Activated CD8-positive, alpha-beta memory T cell treated with anti-CD3 and anti-CD28 coated beads, Interleukin-2, amount 50 U/mL, for 4 hours (primary cell): ENCODE measurements at places on chromosomes 5 and 9.

DNA sequence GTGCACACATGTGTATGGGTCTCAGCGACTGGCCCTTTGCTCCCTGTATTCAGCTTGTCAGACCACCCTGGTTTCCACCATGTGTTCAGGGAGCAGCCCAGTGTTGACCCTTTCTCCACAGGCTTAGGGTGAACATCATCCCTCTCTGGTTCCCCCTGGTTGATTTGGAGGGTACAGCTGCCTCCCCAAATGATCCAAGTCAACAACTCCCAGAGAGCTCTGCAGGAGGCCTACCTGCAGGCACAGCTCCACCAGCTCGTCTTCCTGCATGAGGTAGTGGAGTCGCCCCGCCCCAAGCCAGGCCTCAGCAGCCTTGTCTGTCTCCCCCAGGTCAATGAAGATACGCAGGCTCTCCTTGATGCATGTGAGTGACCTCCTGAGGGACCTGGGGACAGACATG, 50.5 kb downstream of the SH3TC2 start:
- no peak for DNase-seq

DNA sequence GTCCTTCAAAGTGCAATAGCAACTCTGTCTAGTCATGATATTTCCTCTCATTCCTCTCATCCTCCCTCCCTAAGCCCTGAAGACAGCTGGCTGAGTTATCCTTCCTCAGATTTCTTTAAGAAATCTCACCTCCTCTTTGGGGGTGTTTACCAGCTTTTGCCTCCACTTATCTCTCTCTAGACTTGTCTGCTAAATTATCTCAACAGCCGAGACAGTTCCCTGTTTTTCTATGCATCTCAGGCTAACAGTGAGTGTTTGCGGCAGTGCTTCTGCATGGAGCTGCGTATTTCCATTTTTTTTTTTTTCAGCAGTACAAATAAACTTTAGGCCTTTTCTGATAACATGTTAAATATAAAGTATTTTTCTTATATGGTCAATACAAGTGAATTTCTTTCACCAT, 20.9 kb downstream of the KCTD16 start:
- DNase-seq: no peak

DNA sequence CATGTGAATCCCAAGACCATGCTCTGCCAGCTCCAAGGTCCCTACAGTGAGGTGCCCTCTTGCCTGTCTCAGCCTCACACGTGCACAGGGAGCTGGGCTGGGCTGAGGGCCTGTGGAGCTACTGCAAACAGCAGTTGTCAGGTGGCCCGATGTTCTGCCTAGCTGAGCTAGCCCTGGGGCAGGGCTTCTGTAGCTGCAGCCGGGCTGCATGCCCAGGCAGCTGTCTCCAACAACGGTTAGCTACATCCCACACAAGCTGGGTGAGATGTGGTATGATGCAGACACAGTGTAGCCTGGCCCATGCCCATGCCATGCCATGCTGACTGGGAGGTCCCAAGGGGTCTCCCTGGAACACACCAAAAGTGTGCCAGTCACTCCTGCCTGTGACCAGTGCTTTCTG, 62.0 kb downstream of the MACROH2A1 start:
- no peak for DNase-seq

DNA sequence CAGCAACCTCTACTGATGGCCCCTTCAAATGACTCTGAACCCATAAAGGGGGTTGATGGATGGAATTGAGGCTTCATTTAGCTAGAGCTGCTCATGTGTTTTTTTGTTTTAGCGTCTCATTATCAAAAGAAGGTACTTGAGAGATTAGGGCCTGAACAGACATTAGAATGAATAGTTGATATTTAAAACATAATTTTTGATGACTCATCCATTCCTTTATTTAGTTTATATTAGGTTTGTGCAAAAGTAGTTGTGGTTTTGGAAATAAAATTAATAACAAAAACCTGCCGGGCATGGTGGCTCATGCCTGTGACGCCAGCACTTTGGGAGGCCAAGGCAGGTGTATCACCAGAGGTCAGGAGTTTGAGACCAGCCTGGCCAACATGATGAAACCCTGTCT, 485.9 kb downstream of the PSAT1 start:
- DNase-seq: no peak

DNA sequence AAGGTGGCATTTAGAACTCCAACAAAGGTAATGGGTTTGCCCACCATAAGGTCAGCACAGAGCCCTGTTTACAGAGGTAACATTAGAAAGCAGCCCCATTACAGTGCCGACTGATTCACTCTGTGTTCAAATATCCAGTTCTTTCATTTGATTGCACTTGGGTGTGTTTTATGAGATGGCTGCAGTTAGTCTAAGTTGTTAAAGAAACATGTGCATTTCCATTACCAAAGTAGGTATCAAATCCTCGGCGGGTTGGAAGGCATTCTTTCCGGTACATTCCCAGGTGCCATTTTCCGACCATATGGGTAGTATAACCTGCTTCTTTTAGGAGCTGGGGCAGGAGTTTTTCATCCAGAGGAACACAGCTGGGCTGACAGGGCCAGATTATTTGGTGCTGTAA, 16.3 kb downstream of the ARSB start:
- DNase-seq: no peak

DNA sequence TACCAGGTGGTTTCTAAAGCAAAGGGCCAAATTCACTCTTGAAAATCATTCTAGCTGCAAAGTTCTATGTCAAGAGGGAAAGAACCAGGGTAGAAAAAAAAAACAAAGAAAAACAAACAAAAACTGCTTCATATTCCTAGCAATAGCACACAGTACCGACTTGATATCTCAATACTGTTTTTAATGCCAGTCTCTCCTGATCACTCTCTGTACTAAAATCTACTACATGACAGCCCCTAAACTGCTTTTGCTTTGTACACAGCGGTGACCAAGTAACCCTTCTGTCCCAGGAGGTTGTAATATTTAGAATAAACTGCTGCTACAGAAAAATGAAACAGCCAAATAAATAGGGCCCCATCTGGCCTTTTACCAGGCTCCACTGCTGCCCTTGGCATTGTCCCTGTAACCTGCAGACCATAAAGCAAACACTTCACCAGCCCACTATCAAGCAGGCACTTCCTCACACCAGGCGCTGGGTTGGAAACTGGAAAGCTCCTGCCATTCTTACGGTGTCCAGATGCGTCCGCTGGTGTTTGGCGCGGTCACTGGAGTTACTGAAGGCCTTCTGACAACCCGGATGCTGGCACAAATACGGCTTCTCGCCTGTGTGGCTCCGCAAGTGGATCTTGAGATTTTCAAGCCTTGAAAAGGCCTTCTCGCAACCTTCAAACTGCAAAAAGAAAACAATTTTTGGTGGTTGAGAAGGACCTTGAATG, 363.2 kb downstream of the GLIS3 start:
- no peak for DNase-seq

DNA sequence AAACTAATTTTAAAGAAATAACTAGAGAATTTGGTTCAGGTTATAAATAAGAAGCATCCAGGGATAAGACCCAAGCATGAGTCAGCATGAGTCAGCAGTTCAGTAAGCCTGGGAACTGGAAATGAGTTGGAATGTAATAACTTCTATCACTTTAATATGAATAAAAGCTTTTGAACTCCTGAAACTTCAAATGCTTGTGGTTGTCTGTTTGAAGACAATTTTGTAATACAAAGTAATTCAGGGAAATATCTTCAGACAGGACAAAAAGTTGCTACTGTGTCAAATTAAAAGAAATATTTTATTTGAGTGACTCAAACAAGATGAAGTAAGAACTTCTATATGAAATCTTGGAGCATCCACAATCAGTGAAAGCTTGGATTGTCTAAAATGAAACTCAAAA, 331.2 kb upstream of the DAB2 start:
- DNase-seq: no peak

DNA sequence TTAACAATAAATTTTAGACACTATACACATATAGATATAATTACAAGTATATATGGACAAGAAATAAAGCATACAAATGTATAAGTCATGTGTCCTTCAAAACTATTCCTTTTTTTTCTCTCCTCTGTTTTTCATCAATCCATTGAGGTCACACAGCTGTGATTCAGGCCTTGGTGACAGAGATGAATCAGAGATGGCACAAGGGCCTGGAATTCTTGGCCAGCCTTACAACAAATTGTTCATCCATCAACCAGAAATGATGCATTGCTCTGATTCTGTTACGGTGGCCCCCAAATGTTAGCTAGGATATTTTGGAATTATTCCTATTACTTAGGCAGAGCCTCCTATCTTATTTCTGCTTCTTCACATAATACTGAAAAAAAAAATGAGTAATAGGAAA, 108.7 kb upstream of the MPDZ start:
- no peak for DNase-seq

GRCh38 chr9:68861436-68861835, 152.5 kb downstream of the PRKACG start:
- DNase-seq: no peak

DNA sequence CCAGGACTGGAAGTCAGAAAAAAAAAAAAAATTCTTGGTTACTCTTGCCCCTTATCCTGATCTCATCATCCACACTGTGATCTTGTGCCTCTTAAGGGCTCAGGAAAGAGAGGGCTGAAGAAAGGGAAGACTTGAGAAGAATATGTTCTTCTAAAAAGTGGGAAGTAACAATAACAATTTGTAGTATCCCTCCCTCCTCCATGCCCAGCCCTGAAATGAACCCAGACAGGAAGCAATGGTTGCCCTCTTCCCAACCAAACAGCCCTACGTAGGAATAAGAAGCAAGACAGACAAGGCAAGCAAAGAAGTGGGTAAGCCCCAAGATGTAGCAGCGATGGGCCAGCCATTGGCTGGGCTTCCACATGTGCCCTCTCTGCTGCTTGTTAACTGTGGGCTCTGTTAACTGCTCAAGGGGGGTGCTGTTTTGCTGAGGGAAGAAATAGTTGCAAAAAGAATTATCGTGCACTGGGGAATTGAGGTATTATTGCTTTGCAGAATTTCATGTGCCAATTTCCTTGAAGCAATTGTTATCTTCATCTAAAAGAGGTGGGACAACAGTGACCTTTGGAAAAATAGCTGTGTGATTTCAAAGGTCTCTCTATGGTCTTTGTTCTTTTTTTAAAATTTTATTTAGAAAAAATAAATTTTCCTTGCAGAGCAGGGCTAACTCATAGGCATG, 146.6 kb upstream of the PCA3 start:
- DNase-seq: no peak

DNA sequence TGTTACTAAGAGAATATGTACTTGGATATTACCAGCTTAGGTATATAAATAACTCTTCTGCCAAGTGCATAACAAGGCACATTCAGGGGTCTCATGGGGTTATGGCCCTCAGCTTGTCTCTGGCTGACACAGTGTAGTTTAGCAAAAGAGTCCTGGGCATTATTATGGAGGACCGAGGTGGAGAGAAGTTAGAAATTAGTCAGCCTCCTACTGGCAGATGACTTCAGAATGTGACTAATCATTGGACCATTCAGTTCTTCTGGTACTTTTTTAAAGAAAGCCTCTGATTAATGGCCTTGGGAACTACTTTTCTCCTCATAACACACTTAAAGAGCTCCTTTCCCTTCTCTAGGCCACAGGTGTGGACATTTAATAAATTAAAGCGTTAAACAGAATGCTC, 178.9 kb downstream of the SH3GL2 start:
- no peak for DNase-seq

DNA sequence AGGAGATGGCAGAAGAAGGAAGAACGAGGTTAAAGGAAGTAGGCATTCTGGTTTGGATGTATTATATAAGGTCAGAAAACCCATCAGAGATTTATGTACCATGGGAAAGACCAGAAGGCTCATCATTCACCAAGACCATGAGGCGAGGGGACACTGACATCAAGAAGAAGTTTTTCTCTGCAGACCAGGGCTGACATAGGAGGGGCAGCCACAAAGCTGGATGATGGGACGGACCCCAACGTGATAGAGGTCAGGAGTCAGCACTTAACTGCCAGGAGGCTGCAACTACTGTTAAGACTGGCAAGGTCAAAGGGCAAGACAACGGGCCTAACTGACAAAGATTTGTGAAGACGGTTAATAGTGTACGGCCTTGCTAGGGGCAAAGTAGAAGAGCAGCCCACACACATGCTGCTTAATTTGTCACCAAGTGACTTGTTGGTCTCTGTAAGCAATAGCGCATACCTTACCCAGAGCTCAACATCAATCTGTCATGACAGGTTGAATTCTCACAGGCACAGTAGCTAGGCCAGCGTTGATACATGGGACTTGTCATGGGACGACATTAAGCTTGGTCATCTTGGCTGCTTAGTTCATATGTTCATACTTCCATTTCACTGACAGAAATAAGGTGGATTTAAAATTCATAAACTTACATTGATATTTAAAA, 579.7 kb upstream of the CDH10 start:
- no peak for DNase-seq

DNA sequence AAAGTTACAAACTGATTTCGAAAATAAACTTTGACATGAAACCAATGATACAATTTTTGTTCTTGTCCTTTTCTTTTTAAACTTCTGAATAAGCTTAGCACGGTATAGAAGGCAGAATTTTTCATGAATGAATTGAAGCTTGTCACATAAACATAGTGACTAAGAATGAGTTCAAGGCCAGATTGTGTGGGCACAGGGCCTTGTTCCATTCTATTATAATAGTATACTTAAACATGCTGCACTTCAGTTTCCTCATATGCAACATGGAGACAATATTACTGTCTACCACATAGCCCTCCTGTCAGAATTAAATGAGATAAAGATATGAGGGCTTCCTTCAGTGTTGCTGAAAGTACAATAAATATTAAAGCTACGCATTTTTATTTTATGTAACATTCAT, 204.2 kb upstream of the HAPLN1 start:
- DNase-seq: no peak

GRCh38 chr5:102388235-102388634, 92.2 kb upstream of the SLCO4C1 start:
- no peak for DNase-seq

- no peak for DNase-seq
Measured at GRCh38 chr9:112608851-112609250, 109.1 kb downstream of the INIP start.

DNA sequence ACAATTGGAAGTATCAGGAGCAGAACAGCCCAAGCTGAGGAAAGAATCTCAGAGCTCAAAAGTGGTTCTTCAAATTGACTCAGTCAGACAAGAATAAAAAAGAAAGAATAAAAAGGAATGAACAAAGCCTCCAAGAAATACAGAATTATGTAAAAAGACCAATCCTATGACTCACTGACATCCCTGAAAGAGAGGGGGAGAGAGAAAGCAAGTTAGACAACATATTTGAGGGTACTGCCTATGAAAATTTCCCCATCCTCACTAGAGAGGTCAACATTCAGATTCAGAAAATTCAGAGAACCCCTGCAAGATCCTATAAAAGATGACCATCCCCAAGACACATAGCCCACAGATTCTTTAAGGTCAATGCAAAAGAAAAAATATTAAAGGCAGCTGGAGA, 173.2 kb downstream of the ALDH1A1 start:
- no peak for DNase-seq

- peak; percentile 26 for DNase-seq
Measured at GRCh38 chr9:99778308-99778707, 43.4 kb upstream of the NR4A3 start.

- DNase-seq: no peak
Measured at GRCh38 chr5:161411156-161411555, 135.4 kb downstream of the GABRB2 start.

GRCh38 chr9:93343663-93344062, 107.8 kb upstream of the FAM120A start:
- no peak for DNase-seq

GRCh38 chr9:3359048-3359692, 166.6 kb downstream of the RFX3 start:
- no peak for DNase-seq

- no peak for DNase-seq
Measured at GRCh38 chr5:92687821-92688722, 892.9 kb downstream of the NR2F1-AS1 start.

- DNase-seq: peak; percentile 24
Measured at GRCh38 chr9:34457266-34458012, 931 bp downstream of the FAM219A start.

GRCh38 chr5:63245271-63245670, 666.7 kb downstream of the LRRC70 start:
- DNase-seq: no peak
